Camera-type eye (tissue), 1 donor: ENCODE measurements at places on chromosomes 2 and 18. TPM values are rescaled to one million over a fixed set of nuclear protein-coding genes. Genes with fewer than 3 reads are reported as not detected.

Gene HOXD10
- total RNA-seq, result 0.16 TPM

Gene ZSWIM2
- total RNA-seq, result not detected

Gene TLX2
- 0.93 TPM for total RNA-seq

Gene MAL
- 4.9 TPM for total RNA-seq

Gene CCDC74B
- 13.4 TPM for total RNA-seq

Gene M1AP
- 0.44 TPM for total RNA-seq

Gene MYO5B
- total RNA-seq, result 56.7 TPM

Gene MPP4
- 156 TPM for total RNA-seq

Gene PPM1B
- 88.2 TPM for total RNA-seq

Gene FAHD2B
- total RNA-seq, result 14.0 TPM

Gene STK36
- total RNA-seq, result 47.2 TPM
